ENCODE measurements at places on chromosomes 5 and 9.

- peak; percentile 90 for DNase-seq
Measured at GRCh38 chr5:55159763-55160492, at the start of gene GPX8. Gene GPX8 (plus strand): TSS chr5:55160171. CDS start chr5:55160193, 22 bp downstream.

GRCh38 chr9:124040935-124041816, 29.6 kb downstream of the LHX2 start:
- DNase-seq = no peak

DNA sequence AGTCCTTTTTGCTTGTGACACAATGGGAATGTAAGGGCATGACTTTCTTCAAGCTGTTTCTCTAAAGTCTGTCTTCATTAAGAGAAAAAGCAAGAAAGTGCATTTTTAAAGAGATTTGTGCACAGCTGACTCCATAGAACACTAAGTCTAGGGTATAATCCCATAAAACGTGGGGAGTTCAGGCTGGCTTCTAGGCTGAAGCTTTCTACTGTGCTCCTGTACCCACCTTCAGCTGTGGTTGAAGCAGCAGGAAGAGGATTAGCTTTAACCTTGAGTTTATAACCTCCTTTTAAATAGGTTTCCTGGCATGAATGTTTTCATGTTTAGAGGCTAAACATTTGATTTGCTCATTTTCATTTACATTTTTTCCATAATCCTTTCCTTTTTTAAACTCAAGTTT, 126.4 kb downstream of the HACD4 start:
- no peak for DNase-seq

DNA sequence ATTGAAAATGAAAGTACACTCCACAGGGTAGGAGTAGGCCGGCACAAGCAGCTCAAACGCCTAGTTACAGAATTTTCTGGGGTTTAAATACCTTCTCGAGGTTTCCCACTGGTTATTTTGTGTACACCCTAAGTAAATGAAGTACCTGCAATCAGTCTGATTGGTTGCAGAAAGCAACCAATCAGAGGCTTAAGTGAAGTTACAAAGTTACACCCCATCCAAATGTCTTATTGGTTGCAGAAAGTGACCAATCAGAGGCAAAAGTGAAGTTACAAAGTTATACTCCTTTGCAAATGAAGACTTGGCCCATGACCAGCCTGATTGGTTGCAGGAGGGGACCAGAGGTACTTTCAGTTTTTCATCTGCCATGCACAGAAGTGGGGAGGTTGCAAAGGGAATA, 33.2 kb upstream of the ERAP2 start:
- no peak for DNase-seq

- peak; percentile 74 for DNase-seq
Measured at GRCh38 chr5:35313291-35313690, 83.0 kb upstream of the PRLR start.

GRCh38 chr5:373710-374602, 52.4 kb downstream of the AHRR start:
- DNase-seq = peak; percentile 67

DNA sequence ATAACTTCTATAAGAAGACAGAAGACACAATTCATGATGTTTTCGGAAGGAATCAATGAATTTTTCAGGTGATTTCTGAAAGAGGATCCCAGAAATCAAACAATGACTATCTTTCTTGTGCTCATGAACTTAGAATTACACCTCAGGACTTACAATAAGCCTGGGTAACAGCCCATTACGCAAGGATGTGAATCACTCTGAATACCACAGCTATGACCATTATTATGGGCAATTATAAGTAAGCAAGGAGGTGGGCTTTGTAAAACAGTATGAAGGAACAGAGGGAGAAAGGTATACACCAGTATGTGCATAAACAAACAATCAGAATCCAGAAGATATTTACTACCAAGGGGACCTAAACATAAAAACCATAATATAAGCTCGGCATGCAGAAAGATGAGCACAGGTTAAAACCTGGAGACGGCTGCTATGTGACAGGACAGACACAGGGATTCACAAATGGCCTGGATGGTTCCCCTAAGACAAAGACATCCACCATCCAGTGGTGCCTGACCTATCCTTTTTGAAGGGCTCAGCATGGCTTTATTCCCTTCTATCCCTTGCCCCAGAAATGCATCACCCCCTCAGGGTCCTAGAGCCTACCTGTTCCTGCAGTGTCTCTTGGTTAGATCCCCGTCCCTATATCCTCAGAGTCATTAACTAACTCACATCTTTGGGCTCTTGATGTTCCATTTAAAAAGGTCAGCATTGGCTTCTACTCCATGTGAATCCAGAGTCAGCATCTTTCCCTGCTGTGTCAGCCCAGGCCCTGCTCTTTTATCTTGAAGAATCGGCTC, 21.8 kb upstream of the PPP2CA start:
- peak; percentile 93 for DNase-seq

GRCh38 chr9:120708526-120709224, 5.6 kb downstream of the MEGF9 start:
- DNase-seq = peak; percentile 79

- DNase-seq = peak; percentile 1
Measured at GRCh38 chr5:28132151-28132550, 1093.8 kb upstream of the CDH9 start.

GRCh38 chr5:1833264-1834021, 32.2 kb downstream of the NDUFS6 start:
- no peak for DNase-seq

GRCh38 chr9:116020801-116021200, 132.8 kb upstream of the PAPPA start:
- no peak for DNase-seq

GRCh38 chr5:139903795-139904565, 108.4 kb downstream of the PSD2 start:
- DNase-seq = no peak

- no peak for DNase-seq
Measured at GRCh38 chr5:2140501-2141175, 257.9 kb upstream of the IRX4 start.

DNA sequence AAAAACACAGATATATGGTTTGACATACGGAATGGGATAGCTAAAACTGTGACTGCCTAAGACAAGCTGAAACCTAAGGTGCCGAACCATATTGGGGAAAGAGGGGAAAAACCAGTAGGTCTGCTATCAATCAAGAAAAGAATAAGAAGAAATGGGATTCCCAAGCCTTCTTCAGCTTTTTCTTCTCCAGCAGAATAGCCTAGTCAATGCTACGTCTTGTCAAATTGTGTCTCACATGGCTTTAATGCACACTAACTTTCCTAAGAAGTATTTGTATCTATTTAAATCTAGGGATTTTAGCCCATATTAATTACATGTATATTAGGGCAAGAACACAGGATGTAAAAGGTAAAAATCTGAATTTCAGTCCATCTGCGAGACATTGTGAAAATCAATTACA, 797 bp upstream of the FBXO38 start:
- no peak for DNase-seq

- no peak for DNase-seq
Measured at GRCh38 chr5:88895681-88896501, 12.9 kb upstream of the MEF2C start.

DNA sequence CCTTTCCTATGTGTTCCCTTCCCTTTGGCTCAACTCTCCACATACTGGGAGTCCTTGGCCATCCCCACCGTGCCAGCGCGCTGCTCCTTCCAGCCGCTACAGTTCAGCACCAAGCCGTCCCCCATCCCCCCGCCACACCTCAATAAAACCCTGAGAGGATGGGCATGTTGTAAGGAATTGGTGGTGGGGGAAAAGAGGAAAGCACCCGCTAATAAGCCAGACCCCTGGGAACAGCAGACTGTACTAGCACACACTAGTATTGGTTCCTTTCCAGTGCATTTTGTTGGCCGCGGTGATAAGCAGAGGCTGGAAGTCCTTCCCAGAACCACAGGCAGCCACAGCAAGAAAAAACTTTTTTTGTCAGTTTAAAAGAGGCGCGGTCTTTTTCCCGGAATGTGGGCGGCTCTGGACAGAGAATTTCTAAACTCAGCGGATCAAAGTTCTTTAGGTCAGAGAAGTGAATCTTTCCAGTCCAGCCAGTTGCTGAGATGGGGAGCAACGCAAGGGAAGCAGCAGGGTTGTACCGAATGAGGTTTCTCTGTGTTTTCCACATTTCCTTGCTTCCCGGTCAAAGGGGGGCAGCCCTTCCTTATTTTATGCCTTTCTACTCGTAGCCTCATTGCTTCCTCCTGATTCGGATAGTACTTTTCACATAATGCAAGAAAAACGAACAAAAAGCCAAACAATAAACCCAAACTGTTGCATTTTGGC, 2.1 kb downstream of the CHSY3 start:
- peak; percentile 52 for DNase-seq

DNA sequence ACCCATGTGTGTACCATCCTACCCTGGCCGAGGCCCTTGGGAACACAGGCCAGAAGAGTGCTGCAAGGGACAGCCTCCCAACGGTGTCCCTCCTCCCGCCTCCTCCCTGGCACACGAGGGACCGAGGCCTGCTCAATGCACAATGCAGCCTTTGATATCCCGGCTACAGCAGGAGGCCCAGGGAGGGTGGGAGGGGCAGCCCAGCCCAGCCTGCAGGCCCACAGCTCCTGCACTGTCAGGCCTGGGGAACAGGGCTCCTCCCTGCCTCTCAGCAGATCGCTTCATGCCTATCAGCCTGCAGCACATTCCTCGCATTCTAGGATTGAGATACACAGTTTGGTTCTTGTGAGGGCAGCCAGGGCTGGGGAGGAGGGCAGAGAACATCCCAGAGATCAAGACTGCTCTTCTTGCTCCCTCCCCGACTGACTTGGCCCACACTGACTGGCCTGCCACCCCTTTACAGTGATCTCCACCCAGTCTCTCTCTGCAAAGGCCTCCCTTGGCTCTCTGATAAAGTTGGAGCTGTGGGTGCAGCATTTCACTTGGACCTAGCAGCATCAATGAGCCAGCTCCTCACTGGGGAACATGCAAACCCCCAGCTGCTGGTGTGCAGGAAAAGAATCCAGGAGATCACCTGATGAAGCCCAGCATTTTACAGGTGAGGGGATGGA, at the start of gene SH3TC2:
TSS of gene SH3TC2 (minus strand) at position 46 of the 671 bp plus-strand sequence. CDS start at position 6, 40 bp downstream.
- peak; percentile 57 for DNase-seq

DNA sequence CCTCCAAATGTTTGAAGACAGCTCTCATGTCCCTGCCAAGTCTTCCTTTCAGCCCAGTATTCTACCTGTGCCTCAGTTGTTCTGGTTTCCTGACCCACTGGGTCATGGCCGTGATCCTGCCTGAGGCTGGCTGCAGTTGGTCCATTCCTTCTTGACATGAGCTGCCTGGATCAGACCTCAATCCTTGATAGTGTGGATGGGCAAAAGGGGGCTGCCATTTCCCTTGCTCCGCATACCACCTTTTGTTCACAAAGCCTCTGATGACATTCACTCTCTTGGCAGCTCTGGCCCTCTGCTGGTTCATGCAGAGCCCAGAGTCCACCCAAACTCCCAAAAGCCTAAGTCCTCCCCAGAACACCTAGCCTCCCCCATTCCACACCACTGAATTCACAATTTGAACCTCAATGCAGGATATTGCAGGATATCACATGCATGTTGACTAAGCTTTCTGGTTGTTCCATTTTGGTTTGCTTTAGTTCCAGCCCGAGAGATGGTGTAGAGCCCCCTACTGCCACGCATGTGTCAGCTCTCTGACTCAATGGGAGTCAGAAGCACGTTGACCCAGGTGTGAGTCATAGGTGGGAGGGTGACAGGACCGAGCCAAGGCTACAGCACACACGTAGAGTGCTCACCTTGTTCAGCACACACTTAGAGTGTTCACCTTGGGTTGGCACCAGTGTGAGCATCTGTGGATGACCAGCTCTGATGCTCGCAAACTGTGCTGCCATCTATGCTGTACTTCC, 137.2 kb downstream of the MTX3 start:
- no peak for DNase-seq

- peak; percentile 93 for DNase-seq
Measured at GRCh38 chr5:115377468-115378217, 81.2 kb upstream of the CCDC112 start.

- DNase-seq = no peak
Measured at GRCh38 chr9:36007316-36007708, 29.4 kb upstream of the RECK start.

- DNase-seq = no peak
Measured at GRCh38 chr9:93964685-93965084, 9.5 kb upstream of the BARX1 start.

Measured in fibroblast of lung (primary cell).